ENCODE measurements at places on chromosomes 12 and 14. TPM values are rescaled to one million over a fixed set of nuclear protein-coding genes. Genes with fewer than 3 reads are reported as not detected.

- no peak for DNase-seq
Observed at GRCh38 chr12:47407463-47408129, 298.2 kb downstream of the RPAP3 start.

The C1R gene
- total RNA-seq: 27.5 TPM

- no peak for DNase-seq
Observed at GRCh38 chr14:104298458-104298857, 160.1 kb downstream of the KIF26A start.

DNA sequence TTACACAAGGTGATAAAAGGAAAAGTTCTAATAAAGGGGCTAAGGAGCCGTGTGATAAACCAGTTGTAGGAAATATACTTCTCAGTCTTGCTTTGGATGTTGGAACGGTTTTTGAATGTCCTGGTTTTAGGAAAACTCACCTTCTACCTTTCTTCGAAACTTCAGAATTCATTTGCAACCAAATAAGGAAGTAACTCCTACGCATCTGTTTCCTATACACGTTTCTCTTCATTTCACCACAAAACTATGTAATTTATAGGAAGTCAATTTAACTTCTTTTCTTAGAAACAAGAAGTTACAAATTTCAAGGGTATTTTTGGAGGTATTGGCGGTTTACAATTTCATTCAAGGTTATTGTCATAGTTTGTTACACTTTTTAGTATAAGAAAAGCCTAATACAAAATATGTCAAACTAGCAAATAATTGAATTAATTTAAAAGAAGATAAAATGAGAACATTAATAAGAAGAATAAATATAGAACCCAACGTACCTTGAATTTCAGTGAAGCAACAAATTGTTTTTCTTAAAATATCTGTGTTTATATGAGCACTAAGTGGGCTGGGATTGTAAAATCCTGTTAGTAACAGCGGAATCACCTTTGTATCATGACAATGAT lies 33.2 kb upstream of the CD69 start:
- DNase-seq: no peak

The OR10P1 gene
- not detected for total RNA-seq

The IRAK3 gene
- 3.0 TPM for total RNA-seq

DNA sequence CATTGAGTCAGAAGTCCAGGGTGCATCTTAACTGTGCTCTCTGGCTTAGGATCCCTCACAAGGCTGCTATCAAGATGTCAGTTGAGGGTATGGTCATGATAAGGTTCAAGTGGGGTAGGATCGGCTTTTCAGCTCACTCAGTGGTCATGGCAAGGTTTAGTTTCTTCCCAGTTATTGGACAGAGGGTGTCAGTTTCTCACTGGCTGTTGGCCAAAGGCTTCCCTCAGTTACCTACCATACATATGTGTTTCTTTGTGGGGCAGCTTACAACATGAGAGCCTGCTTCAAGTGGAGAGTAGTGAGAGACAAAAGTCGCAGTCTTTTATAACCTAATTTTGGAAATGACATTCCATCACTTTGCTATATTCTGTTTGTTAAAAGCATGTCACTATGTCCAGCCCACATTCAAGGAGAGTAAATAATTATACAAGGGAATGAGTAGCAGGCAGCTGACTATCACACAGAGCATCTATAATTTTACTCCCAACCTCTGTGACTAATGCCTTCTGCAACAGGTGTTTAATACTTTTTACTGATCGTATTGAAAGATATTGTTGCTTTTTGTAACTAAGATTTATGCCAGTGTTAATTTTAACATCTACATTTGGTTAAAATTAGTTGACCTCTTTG lies 572.8 kb upstream of the FBXO33 start:
- no peak for DNase-seq

DNA sequence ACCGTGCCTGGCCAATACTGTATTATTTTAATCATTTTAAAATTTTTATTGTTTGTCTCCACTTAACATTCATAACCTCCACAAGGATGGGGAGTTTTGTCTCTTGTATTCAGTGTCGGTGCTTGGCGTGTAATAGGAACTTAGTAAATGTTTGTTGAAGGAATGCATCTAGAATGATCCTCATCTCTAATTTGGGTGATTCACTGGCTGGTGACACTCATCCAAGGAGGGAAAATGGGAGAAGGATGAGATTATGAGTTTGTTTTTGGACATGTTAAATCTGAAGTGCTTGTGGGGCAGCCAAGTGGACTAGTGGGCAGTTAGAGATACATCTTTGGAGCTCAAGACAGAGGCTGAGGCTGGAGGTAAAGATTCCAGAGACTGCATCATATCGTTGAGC lies 5.1 kb downstream of the KLC1 start:
- DNase-seq: no peak

- no peak for DNase-seq
Observed at GRCh38 chr12:124501112-124501561, 66.3 kb downstream of the NCOR2 start.

- no peak for DNase-seq
Observed at GRCh38 chr12:106126441-106127337, 12.1 kb downstream of the NUAK1 start.

GRCh38 chr12:16530268-16530850 lies 75.6 kb downstream of the LMO3 start:
- DNase-seq: no peak

GRCh38 chr12:90338365-90338764 lies 616.6 kb downstream of the CCER1 start:
- DNase-seq: no peak

All from Peyer's patch (tissue), 4 donors.